ENCODE measurements at places on chromosomes 2 and 18. TPM values are rescaled to one million over a fixed set of nuclear protein-coding genes. Genes with fewer than 3 reads are reported as not detected.

RESP18 gene
- not detected for total RNA-seq

CYS1 gene
- 0.20 TPM for total RNA-seq

HOXD11 gene
- not detected for total RNA-seq

CD8B2 gene
- not detected for total RNA-seq

FOXI3 gene
- total RNA-seq, result 0.04 TPM

CHST9 gene
- not detected for total RNA-seq

KIAA2012 gene
- total RNA-seq, result not detected

ARHGAP28 gene
- 0.24 TPM for total RNA-seq

ARHGEF33 gene
- total RNA-seq, result 0.37 TPM

PKDCC gene
- not detected for total RNA-seq

POMC gene
- total RNA-seq, result 0.39 TPM

SULT1C4 gene
- total RNA-seq, result not detected
